Stimulated activated CD4-positive, alpha-beta T cell treated with anti-CD3 and anti-CD28 coated beads, Interleukin-15, amount 100 ng/mL, for 48 hours (primary cell): ENCODE measurements at places on chromosomes 16 and 17.
A peak's percentile ranks its signal among the peaks of the same experiment; 100 is the strongest.

DNA sequence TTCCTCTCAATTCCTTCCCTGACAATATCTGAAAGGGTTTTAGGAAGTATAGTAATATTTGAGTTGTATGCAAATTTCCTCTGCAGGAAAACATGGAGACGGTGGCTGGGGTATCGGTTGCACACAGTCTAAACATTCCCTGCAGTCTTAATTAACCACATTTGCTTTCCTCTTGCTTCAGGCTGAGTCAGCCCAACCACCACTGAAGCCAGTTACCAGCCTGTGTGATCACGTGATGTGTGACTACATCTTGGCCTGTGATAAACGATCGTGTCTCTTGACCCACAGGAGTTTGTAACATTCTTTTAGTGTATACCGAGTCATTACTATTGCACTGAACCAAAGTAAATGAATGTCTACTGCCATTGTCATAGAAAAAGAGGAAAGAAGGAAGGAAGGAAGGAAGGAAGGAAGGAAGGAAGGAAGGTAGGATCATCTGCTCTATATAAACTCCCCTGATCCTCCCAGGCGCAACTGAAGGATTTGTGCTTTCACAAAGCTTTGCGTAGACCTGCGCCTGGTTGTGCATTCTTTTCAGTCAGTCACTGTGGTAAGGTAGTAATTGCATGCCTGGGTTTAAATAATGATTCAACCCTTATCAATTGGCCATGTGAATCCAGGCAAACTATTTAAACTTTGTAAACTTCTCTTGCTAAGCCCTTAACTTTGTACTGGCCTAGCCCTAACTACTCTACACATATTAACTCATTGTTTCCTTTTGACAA lies 280.6 kb upstream of the SALL1 start:
- no peak for DNase-seq

DNA sequence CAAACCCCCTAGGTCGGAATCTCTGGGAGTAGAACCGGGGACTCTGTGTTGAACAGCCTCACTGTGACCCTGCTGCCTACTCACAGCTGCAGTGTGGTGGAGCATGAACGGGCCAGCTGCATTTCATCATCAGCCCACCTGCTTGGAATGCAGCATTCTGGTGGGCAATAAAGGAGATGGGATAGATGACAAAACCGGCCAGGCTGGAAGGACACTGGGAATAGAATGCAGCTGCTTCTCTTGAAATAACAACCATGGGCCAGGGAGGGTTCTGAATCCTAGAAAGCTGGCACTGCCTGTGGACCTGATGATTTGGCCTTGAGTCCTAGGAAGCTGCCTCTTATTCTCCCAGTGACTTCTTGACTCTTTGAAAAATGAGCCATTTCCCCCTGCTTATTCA lies 23.5 kb downstream of the CFAP97D1 start:
- DNase-seq: no peak

DNA sequence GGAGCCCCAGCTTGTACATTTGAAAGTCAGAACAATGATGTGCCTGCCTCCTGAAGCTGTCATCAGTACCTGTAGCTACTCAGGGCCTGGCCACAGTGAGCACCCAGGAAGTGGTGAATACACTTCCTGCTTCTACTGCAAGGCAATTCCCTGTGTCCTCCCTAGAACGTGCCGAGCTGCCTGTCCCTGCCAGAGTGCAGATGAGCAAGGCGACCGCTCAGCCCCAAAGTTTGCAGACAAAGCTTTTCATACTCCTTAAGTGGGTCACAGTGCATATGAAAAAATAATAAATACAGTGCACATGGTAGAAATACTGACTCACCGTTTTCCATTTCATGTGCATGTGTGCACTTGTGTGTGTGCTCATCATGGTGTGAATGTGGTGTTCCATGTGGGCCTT lies 77.3 kb downstream of the MPRIP start:
- DNase-seq: peak; percentile 50

DNA sequence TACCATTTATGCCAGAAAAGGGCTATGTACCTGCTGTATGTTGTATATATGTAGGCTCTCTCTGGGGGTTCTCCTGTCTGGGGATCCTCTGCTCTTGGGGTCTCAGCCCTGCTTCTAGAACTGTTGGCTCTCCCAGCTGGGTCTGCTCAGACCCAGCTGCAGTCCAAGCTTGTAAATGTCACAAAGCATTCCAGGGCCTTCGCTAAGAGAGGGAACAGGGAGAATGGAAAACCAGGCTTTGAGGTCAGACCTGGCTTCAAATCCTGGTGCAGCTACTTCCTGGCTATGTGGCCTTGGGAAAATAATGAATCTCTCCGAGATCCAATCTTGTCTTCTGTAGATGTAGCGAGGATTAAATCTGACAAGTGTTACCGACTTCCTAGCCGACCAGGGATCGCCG lies 44.0 kb downstream of the NLRP1 start:
- no peak for DNase-seq

GRCh38 chr17:50219939-50220465 lies 18.6 kb upstream of the COL1A1 start:
- DNase-seq: no peak

DNA sequence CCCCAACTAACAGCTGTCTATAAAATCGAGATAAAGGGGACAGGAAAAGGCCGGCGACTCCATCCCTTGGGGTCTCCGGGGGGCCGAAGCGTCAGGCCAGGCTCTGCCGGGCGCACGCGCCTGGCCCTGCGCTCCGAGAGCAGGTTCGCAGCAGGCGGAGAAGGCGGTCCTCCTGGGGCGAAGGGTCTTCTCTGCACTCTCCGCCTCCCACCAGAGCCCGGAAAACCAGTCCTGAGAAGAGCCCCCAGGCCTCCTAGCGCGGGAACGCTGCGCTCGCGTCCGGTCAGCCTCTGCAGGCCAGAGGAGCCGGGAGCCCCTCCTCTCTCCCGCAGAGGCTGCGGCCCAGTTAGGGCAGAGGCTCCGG lies 5.1 kb downstream of the FOXF1 start:
- no peak for DNase-seq

- no peak for DNase-seq
Measured at GRCh38 chr16:83272843-83273242, 534.9 kb upstream of the HSBP1 start.

- no peak for DNase-seq
Measured at GRCh38 chr16:50467943-50468748, 80.0 kb upstream of the NKD1 start.

DNA sequence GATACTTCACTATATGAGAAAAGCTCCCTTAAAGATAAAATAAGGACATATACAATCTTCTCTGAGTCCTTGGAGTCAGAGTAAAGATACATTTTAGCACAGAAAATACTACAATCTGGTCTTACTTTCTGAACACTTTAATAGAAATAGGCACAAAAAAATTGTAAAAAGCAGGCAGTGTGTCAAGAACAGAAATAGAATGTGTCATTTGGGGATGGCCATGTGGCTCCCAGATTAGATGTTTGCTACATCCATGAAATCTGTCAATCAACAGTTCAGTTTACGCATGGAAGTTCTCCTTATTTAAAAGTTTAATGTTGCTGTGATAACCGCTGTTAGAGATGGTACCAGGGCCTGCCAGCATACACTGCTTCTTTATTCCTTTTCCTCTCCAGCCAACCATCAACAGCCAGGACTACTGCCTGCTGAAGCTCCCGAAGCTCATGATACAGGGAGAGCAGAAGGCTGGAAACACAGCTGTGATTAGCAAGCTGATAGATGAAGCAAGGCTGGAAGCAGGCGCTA lies 278.5 kb downstream of the CEP112 start:
- DNase-seq: no peak

GRCh38 chr16:21226749-21227148 lies 6.8 kb upstream of the ANKS4B start:
- no peak for DNase-seq

- DNase-seq: no peak
Measured at GRCh38 chr16:81586977-81587625, 142.5 kb downstream of the CMIP start.

DNA sequence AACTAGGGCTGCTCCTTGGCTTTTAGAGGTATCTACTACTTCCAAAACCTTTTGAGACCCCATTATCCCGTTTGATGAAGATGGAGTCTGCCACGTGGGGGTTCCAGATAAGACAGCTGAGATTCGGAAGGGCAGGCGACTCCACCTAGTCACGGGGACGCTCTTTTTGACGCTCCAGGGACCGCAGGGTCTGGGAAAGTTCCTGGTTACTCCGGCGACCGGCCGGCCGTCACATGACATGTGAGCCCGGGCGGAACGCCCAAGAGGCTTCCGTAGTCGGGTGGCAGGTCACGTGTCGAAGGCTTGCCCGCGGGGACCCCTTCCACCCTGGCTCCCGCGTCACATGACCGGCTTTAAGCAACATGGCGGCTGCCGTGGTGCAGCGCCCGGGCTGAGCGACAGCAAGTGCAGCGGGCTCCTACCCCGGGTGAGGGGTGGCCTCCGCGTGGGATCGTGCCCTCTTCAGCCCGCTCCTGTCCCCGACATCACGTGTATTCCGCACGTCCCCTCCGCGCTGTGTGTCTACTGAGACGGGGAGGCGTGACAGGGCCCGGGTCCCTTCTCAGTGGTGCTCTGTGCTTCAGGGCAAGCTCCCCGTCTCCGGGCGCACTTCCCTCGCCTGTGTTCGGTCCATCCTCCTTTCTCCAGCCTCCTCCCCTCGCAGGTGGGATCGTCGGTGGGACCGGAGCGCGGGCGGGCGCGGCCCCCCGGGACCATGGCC lies at the start of gene SPNS1:
SPNS1 (plus strand) TSS at position 342 of the 721 bp plus-strand sequence; CDS start at position 716, 374 bp downstream.
- peak; percentile 94 for DNase-seq

- DNase-seq: no peak
Measured at GRCh38 chr17:75688209-75688825, 21.2 kb downstream of the SAP30BP start.

- DNase-seq: no peak
Measured at GRCh38 chr16:11014136-11014535, 69.8 kb downstream of the CLEC16A start.

DNA sequence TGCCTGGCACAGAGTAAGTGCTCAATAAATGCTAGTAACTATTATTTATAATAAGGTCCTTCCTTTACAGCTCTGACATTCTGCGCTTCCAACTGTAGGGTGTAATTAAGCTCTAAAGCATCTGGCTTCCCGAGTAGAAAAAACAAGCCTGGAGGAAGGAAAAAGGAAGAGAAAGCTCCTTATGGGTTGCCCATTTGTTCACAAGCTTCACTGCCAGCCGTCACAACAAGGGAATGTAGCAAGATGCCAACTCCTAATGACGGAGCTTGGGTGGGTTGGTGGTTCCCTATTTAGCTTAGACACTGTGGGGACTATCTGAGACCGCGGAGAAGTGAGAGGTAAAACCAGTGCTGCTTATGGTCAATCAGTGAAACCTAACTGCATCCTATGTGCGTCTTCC lies 7.3 kb upstream of the RPRML start:
- no peak for DNase-seq

- DNase-seq: no peak
Measured at GRCh38 chr17:79618383-79619067, 7.7 kb upstream of the RBFOX3 start.

DNA sequence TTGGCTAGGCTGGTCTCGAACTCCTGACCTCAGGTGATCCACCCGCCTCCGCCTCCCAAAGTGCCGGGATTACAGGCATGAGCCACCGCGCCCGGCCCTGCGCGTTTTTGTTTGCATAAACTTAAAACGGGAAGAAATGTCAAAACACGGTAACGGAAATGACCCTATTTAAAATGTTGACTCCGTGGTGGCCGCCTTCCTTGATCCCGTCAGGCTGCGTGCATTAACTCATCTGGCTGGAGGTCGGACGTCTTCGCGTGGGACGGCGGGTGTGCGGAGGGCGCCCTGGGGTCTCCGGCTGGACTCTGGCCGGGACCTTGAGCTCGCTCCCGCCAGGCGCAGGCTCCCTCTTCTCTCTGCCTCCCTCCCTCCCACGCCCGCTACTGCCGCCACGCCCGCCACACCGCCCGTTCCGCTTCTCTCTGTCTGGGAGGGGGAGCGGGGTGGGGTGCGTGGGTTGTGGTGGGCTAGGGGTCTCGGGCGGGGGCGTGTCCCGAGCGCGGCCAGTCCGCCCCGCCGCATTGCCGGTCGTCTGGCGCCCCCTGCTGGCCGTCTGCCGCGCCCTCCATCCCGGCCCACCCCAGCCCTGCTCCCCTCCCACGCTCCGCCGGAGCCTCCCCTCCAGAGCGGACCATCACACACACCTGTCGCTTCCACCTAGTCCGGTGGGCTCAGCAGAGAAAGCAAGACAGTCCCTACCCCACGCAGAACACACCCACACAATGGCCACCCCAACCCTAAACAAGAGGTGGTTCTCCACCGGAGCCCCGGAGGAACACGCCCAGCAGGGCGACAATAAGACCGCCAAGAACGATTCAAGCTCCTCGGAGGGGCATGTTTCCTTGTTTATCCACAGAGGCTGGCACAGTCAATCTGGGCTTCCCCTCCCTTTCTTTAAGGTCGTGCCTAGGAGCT lies 1.2 kb upstream of the CCDC42 start:
- DNase-seq: peak; percentile 73

GRCh38 chr16:55481023-55481422 lies 2.0 kb downstream of the MMP2 start:
- DNase-seq: no peak

GRCh38 chr16:66364959-66365306 lies 1.6 kb upstream of the CDH5 start:
- DNase-seq: no peak

DNA sequence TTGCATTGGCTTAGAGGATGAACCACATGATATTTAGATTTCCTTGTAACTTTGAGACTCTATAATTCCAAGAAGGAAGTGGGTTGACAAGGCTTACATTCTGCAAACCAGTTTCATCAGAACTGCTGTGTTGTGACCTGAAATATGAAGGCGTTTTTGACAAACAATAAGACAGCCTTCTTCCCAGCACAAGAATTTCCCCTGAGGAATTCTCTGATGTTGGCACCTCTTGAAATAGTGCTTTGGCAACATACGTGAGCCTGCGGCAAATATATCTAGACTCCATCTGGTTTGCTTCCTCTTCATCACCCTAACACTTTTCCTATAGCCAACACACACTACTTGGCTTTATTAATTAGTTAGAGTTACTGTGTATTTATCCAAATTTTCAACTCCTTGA lies 585.5 kb upstream of the SOX9 start:
- no peak for DNase-seq

DNA sequence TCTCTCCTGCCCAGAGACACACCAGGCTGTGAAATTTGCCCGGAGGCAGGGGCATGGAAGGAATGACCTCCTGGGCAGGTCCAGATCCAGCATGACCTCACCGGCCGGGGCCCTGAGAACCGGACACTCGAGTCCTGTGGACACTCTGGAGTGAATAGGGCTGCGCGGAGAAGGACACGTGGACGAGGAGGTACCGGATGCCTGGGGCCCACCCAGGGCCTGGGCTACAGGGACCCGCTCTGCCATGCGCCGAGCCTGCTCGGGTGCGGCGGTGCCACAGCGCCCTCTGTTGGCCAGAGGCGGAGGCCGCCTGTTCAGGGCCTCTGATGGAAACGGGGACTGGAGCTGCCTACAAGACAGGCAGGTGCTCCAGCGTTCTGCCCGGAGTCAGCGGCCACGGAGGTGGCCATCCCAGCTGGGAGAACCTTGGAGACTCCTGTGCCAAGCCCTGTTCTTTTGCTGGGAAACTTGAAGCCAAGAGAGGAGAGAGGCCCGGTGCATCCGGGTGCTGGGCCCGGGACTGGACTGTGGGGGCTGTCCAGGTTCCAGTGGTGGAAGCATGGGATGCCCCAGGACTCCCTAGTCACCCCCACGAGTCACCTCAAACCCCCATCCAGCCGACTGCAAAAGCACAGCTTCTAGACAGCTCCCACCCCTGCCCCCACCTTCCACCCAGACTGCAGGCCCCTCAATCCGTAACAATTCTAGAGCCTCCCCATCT lies 19.3 kb upstream of the NXPH3 start:
- DNase-seq: peak; percentile 76

GRCh38 chr16:57503366-57503765 lies 17.1 kb upstream of the DOK4 start:
- no peak for DNase-seq

GRCh38 chr17:34562387-34562786 lies 17.0 kb upstream of the TMEM132E start:
- no peak for DNase-seq
